ENCODE measurements at places on chromosomes 16 and 17.

DNA sequence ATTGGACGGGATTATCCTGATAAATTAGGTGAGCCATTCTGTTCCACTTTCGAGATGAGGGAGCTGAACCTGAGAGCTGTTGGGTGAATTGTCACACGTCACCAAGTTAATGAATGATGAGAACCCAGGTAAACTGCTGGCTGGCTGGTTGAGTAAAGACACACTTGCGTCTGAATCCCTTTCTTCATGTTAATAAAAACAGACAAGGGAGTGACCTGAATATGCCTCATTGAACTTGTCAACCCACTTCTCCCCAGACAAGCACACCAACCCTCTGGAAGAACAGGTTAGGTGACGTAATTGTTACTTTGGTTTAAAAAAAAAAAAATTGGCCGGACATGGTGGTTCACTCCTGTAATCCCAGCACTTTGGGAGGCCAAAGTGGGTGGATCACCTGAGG is 400.9 kb upstream of the CDH5 start:
- no peak for DNase-seq

DNA sequence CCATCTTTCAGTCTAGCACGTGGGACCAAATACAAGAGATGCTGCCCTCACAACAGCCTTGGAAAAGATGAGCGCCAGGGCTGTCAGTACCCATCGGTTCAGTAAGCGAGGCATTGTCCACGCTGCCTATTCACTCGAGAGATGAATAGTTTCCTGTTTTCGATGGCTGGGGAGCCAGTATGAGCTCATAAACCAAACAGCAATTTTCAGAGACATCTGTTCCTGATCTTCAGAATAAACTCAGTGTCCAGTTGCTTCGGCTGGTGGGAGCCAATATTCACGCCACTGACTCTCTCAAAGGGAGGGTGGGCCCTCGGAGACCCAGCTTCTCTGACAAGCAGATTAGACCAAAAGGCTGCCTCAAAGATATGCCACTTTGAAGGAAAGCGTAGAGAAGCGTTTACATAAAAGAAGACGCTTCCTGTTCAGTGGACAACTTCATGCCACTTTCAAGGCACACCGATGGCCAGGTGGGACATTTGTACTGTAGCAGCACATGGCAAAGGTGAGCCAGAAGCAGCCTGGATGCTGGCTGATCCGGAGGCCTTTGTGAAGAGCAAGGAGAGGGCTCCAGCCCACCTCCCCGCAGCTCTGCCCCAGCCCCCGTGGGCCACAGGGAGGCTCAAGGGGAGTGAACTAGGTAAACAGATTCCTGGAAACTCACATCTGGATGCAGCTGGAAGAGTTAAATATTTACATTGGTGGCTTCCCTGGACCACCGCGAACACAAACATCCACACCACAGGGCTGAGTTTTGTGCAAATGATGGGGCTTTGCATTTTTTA is 6.0 kb downstream of the TIMM22 start:
- no peak for DNase-seq

GRCh38 chr16:74271872-74272271 is 24.7 kb upstream of the PSMD7 start:
- no peak for DNase-seq

- peak; percentile 77 for DNase-seq
Measured at GRCh38 chr17:80252871-80253270, 7.8 kb upstream of the RNF213 start.

DNA sequence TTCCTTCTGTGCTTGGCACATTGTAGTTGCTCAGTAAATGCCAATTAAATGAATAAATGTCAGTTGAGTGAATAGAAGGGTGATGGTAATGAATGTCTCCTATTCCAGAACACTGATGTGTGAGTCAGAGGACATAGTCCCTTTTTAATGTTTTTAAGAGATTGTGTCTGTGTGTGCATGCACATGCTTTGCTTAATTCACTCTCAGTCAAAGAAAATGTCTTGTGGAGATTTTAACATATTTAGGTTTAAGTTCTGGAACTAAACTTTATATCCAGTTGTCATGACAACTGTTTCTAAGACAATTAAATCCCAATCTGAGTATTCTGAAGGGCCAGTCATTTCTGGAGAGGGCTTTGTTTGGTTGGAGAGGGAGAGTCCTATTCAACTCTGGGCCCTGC is 255.3 kb upstream of the CDH11 start:
- DNase-seq: no peak

DNA sequence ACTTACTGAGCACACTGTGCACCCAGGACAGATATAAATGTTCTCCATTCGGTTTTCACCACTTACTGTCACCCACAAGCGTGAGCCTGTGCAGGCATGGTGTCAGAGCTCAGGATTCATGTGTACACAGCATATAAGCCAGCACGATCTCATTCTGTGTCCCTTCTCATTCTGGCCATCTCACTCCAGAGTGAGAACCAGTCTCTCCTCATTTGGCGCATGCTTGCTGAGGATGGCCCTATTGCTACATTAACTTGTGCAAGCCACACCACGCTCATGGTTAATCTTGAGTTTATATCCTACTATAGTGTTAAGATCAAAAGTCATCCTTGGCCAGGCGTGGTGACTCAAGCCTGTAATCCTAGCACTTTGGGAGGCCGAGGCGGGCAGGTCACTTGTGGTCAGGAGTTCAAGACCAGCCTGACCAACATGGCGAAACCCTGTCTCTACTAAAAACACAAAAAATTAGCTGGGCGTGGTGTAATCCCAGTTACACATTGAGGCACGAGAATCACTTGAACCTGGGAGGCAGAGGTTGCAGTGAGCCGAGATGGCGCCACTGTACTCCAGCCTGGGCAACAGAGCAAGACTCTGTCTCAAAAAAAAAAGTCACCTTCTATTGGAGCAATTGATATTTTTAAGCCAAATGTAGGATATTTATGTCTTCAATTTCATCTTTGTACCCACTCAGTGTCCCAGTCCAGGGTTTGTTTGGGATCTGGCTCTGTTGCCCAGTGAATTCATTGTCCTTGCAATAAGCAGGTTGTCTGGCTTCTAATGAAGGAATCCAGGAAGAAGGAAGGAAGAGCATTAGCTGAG is 20.9 kb downstream of the SOCS1 start:
- no peak for DNase-seq

DNA sequence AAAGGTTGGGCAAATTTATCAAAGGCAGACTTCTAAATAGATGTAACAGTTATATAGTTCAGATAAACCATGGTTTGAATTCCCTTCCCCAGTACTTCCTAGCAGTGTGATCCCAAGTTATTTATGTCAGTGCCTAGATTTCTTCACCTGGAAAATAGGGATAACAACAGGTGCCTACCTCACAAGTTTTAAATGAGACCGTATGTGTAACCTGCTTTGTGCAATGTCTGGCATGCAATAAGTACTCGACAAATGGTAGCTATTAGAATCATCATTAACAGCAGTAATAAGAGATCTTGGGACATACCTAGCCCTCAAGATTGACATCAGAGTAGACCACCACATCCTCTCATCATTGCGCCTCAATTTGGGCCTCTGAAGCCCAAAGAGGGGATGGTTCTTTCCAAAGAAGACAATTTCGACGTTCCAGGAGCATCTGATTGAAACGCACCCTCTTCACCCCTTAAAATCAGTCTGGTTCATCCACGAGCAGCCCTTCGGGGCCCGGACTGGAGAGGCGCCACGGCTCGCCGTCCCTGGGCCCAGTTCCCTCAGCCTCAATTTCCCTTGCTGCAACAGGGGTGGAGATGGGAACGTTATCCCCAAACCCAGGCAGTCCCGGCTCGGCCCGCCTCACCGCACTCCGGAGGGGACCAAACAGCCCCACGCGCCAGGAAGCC is 541 bp downstream of the ACACA start:
- DNase-seq: no peak

DNA sequence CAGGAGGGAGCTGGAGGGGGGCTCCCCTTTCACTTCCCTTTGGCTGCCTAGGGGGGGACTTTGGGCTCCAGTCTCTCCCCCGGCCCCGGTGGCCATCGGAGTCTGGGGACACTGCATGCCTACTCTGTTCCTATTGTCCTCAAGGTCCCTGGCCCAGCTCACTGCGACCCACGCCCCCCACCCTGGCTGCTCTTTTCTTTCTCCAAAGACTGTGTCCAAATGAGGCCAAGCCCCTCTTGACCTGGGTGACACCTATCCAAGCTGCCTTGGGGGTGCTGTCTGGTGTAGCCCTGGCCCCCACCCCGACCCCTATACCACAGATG is 12.9 kb downstream of the UBALD1 start:
- DNase-seq: no peak

DNA sequence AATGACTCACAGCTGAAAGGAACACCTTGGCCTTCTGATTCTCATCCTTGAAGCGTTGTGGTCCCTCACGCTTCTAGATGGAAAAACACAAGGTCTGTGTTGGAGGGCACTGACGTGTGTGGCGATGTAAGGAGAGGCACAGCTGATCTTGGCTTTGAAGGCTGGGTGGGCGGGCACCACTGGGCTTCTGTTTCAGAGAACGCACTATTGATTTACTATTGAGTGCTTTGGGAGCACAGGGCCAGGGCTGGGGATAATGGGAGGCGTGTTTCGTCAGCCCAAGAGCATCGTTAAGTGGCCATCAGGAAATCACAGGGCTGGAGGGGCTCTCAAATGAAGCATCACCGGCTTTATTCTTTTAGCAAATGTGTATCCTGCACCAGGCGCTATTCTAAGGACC is 70.7 kb downstream of the CMIP start:
- DNase-seq: no peak

DNA sequence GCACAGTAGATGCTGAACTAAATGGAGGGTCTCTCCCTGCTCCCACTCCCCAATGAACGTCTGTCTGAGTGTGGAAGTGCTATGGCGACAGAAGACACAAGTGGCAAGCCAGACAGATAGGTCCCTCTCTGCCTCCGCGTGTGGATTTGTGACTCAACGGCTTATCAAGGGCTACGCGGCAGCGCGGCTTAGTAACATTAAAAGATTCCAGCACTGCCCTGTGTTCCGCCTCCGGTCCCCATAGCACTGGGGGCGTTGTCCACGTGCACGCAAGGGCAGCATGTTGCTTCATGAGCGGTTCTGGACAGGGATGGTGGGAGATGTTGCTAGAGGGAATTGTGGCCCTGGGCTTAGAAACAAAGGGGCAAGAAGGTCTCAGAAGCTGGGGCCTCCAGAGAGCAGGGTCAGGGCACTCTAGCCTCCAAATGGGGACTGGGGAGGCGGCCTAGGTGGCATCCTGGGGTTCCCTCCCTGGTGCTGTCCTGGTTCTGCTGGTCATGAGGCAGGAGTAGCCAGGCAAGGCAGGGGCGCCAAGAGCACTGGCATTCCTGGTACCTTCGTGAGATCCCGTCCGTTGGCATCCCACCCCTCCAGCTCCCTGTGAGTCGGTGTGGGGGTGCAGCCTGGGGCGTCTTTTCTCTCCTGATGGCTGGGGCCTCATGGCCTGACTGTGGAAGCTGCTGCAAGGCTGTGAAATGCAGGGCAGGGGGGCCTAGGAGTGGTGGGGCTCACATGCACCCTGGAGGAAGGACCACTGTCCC is 9.1 kb downstream of the CRHR1 start:
- DNase-seq: no peak

DNA sequence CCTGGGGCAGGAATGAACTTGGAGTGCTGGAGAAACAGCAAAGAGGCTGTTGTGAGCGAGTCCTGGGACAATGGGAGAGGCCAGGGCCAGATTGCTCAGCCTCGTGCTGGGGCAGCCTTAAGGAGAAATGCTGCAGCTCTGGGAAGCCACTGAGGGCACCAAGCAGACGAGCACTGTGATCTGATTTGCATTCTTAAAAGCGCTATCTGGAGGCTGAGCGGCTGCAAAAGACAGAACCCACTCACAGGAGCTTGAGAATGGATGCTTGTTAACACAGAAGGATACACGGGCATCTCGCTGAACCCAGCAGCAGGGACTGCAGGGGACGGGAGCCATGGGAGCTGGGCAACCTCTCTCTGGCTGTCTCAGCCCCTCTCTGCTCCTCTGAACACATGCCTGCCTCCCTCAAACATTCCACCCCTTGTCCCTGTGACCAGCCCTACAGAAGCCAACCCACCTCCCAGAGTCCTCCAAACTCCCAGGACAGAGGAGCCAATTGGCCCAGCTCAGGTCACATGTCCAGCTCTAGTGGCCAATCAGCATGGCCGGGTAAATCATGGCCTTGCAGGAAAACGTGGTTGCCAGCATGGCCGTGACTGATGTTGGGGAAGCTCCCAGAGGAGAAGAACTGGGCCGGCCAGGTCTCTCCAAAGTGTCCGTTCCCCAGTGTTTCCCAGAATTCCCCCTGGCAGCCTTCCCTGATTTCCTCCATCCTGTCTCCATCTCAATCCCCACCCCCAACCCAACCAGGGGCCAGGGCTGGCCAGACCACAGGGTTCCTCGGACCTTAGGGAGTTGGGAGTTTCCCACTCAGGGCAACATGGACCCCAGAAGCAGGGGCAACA is 60.3 kb downstream of the GSG1L start:
- DNase-seq: no peak

All from stimulated activated CD8-positive, alpha-beta memory T cell treated with anti-CD3 and anti-CD28 coated beads, Interleukin-12 subunit alpha, Interleukin-12 subunit beta, amount 100 ng/mL, for 4 hours (primary cell).